Activated naive CD8-positive, alpha-beta T cell treated with anti-CD3 and anti-CD28 coated beads, Interleukin-2, amount 10 ng/mL, durations not matched to agents 7 days and 5 days (primary cell): ENCODE measurements at places on chromosomes 1 and 21.

DNA sequence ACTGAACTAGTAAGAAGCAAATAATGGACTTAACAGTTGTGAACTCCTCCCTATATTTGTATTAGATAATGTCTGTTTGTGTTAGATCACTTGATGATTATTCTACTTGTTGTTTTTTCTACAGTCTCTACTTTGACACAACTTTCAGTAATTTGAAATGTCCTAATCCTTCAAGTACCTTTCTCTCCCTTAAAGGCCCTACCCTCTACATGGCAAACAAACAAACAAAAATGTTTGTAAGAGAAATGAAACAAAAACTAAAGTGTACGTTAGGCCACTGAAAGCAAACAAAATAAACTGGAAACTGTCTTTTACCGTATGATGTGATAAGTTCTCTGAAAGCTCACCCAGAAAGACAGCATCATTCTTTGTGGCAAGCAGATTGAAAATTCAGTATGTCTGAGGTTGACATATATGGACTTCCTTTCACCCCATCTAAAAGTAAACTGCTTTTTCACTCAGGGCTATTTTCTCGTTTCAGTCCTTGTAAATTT is 255.9 kb upstream of the SNX7 start:
- no peak for DNase-seq
- peaks cover 16% of the 10 kb centered on the region for H3K4me1 ChIP-seq
- peak overlapping the region; percentile 62 for H3K4me3 ChIP-seq
- H3K27ac ChIP-seq = peak overlapping the region; percentile 8
- H3K36me3 ChIP-seq = no peaks in the 10 kb centered on the region
- peaks cover 5% of the 10 kb centered on the region for H3K27me3 ChIP-seq

DNA sequence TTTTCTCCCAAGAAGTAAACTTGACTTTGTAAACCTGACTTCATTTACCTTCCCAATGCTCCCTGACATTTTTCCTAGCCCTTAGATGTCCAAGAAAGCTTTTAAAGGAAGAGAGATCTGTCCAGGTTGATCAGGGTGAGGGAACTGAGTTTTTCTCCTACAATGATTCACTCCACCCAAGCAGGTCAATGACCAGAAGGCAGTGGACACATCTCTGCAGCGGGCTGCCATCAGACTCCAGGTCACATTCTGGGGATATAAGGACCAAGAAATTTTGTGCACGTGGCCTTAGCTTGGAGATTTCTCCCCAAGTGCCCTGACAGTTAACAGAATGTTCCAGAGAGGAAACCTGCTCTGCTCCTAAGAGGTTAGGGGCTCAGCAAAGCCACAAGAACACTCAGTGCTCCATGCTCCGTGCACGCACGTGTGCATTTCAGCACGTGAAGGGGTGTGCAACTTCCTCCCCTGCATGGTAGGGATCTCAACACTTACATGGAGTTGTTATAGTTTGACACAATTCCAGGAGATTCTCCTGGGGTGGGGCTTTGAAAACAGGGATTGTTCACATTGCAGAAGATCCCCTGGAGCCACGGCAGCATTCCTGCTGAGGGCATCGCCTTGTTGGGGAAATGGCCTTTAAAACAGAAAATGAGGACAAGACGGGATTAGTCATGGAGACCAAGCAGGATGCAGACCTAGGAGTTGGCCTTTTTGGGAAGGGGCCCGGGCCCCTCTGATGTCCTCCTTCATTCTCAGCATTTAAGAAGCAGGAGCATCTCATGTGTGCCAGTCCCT is 9.8 kb downstream of the ABCA4 start:
- no peak overlapping the region for H3K4me3 ChIP-seq
- no peak for DNase-seq
- H3K36me3 ChIP-seq = no peaks in the 10 kb centered on the region
- H3K27me3 ChIP-seq = peaks cover 38% of the 10 kb centered on the region
- H3K27ac ChIP-seq = no peak overlapping the region
- H3K4me1 ChIP-seq = peaks cover 7% of the 10 kb centered on the region

GRCh38 chr21:33208534-33208933 is 21.2 kb upstream of the IFNAR2 start:
- no peak for DNase-seq
- no peaks in the 10 kb centered on the region for H3K27me3 ChIP-seq
- H3K27ac ChIP-seq = no peak overlapping the region
- H3K4me3 ChIP-seq = no peak overlapping the region
- peaks cover 23% of the 10 kb centered on the region for H3K36me3 ChIP-seq

- no peaks in the 10 kb centered on the region for H3K36me3 ChIP-seq
- peaks cover 18% of the 10 kb centered on the region for H3K4me1 ChIP-seq
- H3K27ac ChIP-seq = no peak overlapping the region
- peak overlapping the region; percentile 34 for H3K4me3 ChIP-seq
- DNase-seq = no peak
- peaks cover 39% of the 10 kb centered on the region for H3K27me3 ChIP-seq
These were observed 16.1 kb downstream of the HMGCS2 start for GRCh38 chr1:119752592-119752991.

GRCh38 chr21:35697321-35697808 is 363.0 kb downstream of the SETD4 start:
- peaks cover 6% of the 10 kb centered on the region for H3K27me3 ChIP-seq
- H3K4me1 ChIP-seq = peaks cover 1% of the 10 kb centered on the region
- no peak overlapping the region for H3K27ac ChIP-seq
- H3K36me3 ChIP-seq = no peaks in the 10 kb centered on the region
- no peak overlapping the region for H3K4me3 ChIP-seq

DNA sequence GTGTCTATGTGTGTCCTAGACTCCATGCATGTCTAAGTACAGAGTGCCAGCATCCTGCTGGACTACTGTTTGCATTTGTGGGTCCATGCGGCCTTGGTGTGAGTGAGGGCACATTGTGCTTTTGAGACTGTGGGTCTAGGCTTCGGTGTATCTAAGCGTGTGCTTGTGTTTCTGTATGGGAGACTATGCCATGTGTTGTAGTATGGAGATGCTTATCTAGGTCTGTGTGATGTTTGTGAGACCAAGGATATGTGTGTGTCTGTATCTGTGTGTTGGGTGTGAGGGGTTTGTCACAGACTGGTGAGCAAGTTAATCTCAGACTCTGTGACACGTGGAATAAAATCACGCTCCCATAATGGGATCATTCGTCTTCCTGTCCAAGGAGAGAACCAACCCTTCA is 14.5 kb downstream of the AHDC1 start:
- no peak overlapping the region for H3K27ac ChIP-seq
- H3K36me3 ChIP-seq = no peaks in the 10 kb centered on the region
- no peaks in the 10 kb centered on the region for H3K27me3 ChIP-seq

- no peaks in the 10 kb centered on the region for H3K36me3 ChIP-seq
- DNase-seq = no peak
- H3K27ac ChIP-seq = no peak overlapping the region
These were observed 8.3 kb downstream of the NFIA start for GRCh38 chr1:61090546-61091202.
